OCI-M1 (cell line): ENCODE measurements at places on chromosomes 5 and 9.

- DNase-seq, result peak; percentile 41
Measured at GRCh38 chr5:143182901-143183820, 220.3 kb downstream of the NR3C1 start.

- DNase-seq, result no peak
Measured at GRCh38 chr9:15369238-15369637, 53.4 kb upstream of the SNAPC3 start.

DNA sequence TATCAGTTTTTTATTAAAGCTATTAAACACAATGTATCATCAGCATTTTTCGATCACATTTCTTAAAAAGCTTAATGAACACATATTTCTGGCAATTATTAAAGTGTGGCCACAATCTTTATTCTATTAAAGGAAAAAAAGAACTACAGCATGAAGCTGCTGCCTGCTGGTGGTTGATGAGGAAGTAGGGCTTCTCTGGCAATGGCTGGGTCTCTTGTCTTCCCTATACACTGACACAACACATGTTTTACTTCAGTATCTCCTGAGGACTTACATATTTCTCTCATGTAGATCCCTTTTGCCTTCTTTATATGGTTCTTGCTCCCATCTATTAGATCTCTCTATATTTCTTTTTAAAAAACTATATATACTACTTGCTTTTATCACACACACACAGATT lies 590.7 kb downstream of the RAB3C start:
- peak; percentile 39 for DNase-seq

GRCh38 chr9:130320723-130321481 lies 55.3 kb downstream of the HMCN2 start:
- DNase-seq, result peak; percentile 89

DNA sequence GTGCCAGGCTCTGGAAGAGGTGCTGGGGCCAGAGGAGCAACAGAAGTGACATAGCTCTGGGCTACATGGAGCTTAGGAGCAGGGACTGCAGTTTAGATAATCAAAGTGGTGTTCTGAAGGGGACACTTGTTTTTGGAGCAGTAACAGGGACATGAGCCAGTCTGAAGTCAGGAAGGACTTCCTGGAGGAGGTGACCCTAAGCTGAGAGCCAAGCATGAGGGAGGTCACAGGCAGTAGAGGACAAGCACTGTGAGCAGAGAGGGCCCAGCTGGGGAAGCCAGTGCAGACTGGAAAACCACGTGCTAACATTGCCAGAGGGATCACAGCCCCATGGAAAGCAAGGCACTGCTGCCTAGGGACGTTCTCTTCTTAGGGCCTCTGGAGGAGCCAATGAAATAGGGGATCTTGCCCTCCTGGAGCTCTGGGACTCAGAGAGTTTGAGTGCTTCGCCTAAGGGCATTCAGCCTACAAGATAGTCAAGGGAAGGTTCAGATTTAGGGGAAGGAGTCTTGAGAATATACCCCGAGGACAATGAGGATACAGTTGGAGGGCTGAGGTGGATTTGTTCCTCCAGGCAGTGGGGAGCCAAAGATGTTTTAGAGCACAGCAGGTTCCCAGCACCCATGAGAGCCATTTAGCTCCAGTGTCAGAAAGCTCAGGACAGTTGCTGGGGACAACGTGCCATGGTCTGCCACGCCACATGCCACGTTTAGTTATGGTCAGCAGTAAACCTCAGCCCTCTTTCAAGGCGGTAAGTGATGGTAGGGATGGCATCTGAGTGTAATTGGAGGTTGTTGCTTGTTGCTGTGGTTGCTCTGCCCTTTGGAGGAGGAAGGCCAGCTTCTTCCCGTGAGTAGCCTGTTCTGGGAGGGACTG lies 40.5 kb upstream of the SH3PXD2B start:
- no peak for DNase-seq

GRCh38 chr5:107324071-107324470 lies 346.7 kb downstream of the EFNA5 start:
- DNase-seq, result no peak

- no peak for DNase-seq
Measured at GRCh38 chr9:84303061-84303460, 37.5 kb downstream of the SLC28A3 start.

DNA sequence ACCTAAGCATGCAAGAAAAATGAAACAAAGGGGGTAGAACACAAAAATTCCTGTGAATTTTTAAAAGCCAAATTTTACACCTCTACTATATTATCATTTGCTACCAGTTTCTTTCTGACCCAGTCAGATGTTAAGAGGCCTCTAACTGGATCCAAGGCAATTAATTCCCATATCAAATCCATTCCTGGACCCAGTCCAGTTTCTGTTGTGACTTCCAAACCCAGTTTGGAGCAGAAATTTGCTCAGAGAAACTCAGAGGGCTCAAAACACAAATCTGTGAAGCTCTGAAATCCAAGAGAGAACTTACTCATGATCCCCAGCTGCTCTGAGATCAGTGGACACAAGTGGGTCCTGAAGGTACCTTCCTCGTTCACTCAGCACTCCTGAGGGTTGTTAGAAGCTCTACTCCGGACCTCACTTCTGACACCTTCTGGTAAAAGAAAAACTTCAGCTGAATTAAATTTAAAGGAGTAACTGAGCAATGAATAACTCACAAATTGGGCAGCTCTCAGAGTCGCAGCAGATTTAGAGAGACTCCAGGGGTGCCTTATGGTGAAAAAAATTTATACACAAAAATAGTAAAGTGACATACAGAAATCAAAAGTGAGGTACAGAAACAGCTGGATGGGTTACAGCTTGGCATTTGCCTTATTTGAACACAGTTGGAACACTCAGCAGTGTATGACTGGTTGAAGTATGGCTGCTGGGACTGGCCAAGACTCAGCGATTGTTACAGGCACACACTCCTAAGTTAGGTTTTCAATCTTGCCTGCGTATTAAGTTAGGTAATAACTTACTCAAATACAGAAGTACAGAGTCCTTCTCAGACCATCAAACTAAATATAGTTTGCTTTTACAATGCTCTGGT lies 32.4 kb downstream of the INSL4 start:
- peak; percentile 100 for DNase-seq

DNA sequence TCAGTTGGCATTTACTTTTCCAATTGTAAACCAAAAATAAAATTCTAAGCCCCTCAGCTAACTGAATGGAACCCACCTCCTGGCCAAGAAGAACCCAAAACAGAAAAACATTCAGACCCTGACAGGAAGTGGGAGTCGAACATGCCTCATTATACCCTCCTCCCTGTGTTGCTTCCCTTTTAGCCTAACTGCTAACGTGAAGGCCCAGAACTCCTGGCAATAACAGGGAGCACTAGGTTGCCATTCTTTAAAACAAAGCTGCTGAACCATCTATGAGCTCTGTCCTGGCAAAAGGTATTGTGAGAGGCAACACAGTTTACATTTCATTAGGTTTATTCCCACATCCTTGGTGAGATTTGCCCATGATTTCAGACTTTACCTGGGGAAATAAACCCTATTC lies 481.4 kb downstream of the CHSY3 start:
- DNase-seq, result no peak

DNA sequence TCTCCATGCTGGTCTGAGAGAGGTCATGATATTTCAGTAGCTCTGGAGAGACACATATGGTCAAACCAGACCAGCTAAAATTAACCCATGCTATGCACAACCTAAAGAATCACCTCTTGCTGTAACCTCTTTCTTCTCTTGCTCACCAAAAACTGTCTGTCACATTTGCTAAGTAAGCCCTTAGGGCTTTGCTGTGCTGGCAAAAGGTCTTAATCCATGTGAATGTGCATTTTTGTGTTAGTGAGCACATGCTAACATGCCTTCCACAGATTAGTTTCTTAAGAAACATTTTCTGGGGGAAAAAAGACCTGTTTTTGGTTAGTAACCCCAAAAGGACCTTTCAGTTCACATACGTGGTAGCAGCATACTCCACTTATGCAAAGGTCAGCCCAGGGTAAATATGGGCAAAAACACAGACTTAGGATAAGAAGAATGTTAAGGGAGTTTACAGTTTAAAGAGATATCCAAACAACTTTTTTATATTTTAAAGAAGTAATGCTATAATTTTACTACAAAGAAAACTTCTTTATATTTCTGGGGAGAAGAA lies 124.2 kb upstream of the CCDC152 start:
- no peak for DNase-seq

GRCh38 chr9:85420750-85421149 lies 321.0 kb downstream of the AGTPBP1 start:
- peak; percentile 12 for DNase-seq

DNA sequence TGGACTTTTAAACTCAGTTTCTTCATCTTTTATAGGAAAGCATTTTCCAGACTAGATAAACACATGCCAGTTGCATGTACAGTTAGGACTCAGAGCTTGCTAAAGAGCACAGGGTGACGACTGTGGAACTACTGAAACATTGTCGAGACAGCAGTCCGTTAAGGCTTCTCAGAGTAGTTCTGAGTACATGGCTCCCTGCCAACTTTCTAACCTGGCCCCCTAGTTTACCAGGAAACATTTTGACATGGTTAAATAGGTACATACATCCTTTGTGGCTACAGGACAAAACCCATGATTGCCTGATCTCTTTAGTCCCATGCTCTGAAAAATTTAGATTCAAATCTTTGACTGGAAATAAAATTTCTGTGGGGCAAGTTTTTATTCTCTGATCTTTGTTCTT lies 129.7 kb downstream of the SLF1 start:
- no peak for DNase-seq

GRCh38 chr5:32538031-32538547 lies 47.3 kb upstream of the SUB1 start:
- no peak for DNase-seq
